KBM-7 (cell line): ENCODE measurements at places on chromosomes 13 and 19.

- DNase-seq: peak; percentile 12
Observed at GRCh38 chr13:45626731-45627374, 11.3 kb upstream of the ERICH6B start.

- no peak for DNase-seq
Observed at GRCh38 chr19:39814595-39814994, 19.4 kb downstream of the DYRK1B start.

- DNase-seq: no peak
Observed at GRCh38 chr13:92864584-92865284, 361.9 kb upstream of the GPC6 start.

- no peak for DNase-seq
Observed at GRCh38 chr13:30702006-30702405, 33.3 kb upstream of the ALOX5AP start.

DNA sequence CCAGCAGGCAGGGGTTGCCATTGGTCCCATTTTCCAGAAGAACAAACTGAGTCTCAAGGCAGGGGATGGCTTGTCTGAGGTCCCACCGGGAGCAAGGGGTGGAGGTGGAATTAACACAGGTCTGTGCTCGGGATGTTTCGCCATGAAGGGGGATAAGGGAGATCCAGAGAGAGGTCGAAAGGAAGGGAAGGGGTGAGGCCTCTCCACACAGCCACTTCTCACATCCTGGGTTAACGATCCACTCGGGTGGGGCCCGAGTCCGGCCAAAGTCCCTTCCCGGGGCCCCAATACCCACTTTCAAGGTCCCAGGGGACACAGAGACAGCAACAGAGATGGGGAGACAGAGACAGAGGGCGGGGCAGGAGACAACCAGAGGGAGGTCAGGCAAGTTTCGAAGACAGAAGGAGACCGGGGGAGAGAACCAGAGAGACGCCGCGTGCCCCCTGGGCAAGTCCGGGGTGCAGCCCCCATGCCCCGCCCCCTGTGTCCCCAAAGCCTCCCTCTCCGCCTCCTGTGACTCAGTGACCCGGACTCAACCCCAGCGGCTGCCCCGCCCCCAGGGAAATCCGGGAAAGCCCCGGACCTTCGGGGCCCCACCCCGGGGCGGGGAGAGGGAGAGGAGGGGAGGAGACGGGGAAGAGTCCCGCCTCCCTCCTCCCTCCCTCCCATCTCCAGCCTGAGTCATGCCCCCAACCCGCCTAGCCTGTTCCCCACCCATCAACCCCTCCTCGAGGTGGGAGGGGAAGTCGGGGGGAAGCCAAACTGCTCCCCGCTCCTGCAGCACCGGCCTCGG lies 1.4 kb upstream of the BCL3 start:
- peak; percentile 85 for DNase-seq

- DNase-seq: no peak
Observed at GRCh38 chr19:46198756-46199155, 30.8 kb upstream of the IGFL1 start.

DNA sequence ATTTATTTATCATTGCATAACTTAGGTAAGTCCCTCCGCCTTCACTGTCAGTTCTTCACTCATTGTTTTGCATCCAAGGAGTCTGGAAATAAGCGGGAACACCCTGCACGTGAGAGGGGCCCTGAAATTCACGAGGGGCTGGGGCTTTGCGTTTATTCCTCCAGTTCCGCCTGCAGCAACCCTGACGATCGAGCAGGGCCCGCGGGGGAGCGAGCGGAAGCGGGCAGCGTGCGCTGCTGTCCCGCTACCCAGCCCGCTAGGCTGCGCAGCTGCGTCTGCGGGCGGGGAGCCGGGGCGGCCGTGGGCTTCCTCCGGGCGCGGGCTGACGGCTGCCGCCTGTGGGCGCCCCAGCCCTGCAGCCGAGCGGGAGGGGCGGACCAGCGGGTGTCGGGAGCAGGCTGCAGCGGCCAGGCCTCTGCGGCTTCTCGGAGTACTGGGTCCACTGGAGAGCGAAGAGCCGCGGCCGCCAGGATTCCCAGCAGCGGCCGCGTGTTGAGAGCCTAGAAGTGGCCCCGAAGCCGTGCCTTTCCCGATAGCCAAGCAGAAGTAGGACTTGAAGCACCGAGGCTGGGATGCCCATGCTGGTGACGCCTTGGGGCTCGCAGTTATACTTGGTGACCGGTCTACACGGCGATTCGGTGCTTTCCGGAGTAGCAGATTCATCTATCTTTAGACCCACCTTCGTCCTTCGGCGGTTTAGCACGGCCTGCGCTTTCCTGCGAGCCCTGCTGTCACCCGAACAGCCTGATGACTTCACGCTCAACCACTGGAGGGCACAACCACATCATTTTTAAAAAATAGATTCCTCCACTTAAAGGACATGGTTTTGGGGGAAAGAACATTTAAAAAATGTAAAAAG lies 32.9 kb upstream of the SACS start:
- DNase-seq: peak; percentile 80

DNA sequence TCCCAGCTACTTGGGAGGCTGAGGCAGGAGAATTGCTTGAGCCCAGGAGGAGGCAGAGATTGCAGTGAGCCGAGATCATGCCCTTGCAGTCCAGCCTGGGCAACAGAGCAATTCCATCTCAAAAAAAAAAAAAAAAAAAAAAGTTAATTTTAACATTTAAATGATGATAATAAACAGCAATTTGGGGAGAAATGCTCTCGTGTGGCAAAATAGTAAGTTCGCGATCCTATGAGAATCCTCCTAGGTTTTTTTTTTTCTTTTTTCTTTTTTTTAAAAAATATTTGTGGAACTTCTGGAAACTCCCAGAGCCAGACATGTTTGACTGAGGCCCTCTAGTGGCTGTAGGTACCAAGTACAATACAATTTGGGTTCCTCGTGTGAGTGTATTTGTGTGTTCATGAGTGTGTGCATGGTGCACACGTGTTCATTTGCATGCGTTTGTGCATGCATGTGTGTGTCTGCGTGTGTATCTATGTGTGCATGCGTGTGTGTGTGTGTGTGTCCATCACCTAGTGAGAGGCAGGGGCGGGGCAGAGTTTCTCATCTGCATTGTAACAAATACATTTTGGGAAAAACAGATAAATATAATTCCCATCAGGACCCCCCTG lies 31.2 kb downstream of the TMPRSS9 start:
- DNase-seq: peak; percentile 82

- DNase-seq: peak; percentile 58
Observed at GRCh38 chr19:29622166-29623070, 16.3 kb downstream of the POP4 start.

DNA sequence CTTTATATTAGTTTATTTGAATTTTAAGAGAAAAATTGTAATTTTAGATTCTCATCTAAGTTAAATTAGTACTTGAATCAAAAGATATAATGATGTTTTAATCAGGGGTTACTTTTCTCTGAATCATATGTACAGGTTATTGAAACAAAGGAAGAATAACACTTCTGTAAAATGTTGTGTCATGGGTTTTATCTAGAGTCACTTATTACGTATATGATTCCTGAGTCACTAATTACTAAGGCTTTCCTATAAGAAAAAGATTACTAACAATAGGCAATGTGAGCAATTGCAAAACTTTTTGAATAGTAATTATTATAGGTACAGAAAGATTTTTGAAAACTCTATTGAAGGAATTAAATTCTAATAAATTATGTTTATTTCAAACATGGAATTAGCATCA lies 99.2 kb upstream of the KLF5 start:
- DNase-seq: no peak

DNA sequence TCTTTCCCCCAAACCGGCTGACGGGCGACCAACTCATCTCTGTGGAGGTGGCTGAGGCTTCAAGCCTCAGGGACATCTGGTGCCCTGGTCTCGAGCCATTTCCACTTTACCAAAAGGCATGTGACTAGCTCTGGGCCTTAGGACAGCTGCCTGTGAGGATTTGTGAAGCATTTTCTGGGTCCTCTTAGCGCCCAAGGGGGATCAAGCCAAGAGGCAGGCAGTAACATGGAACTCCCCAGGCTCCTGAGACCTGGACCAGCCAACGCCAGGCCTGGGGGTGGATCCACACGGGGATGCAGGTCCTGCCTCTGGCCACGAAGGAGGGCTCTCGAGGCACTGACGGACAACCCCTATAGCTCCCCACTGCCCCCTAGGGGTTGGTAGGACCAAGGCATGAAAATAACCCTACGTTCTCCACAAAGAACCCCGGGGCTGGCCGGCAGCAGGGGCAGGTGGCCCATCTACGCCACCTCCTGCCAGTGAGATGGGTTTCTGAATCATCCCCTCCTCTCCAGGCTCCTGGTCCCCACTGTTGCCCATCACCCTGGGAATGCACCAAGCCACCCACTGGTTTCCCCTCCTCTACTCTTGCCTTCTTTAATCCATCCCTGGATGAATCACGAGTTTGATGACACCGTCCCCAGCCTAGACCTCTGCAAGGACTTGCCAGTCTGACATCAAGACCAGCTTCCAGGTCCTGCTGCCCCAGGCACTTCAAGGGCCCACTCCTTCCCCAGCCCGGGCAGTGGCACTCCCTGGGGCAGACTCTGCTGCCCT lies 7.0 kb upstream of the MYDGF start:
- DNase-seq: peak; percentile 41

- peak; percentile 78 for DNase-seq
Observed at GRCh38 chr19:5961969-5962945, 15.7 kb downstream of the RANBP3 start.

DNA sequence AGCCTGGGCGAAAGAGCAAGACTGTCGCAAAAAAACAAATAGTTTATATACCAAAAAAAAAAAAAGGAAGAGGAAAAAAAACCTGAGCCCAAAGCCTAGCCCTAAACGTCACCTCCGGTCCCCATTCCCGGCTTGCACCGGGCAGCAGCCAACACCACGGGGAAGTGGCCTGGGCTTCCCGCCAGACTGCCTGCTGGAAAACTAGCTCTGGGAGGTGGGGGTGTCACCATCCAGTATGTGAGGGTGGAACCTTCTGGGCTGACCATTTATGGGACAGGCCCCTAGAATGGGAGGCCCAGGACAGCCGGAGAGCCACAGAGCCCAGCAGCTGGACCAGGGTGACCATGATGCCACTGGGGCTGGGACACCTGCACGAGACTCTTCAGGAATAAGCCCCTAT lies 37.3 kb downstream of the IL12RB1 start:
- no peak for DNase-seq

DNA sequence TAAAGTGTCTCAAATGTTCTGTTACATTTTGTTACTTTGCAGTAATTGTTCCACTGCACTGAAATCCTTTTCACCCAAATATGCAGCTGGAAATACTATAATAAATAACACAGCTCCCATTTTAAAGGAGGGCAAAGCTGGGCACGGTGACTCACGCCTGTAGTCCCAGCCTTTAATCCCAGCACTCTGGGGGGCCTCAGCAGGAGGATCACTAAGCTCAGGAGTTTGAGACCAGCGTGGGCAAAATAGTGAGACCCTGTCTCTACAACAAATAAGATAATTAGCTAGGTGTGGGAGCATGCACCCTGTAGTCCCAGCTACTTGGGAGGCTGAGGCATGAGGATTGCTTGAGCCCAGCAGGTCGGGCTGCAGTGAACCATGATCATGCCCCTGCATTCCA lies 7.5 kb upstream of the UBAC2 start:
- DNase-seq: no peak
